ENCODE measurements at places on chromosomes 1 and 21.

GRCh38 chr1:51276286-51276685 is 40.2 kb downstream of the RNF11 start:
- H3K4me1 ChIP-seq, result no peaks in the 10 kb centered on the region
- H3K36me3 ChIP-seq, result peaks cover 22% of the 10 kb centered on the region
- no peak for DNase-seq
- H3K27ac ChIP-seq, result no peak overlapping the region
- H3K27me3 ChIP-seq, result no peaks in the 10 kb centered on the region
- H3K4me3 ChIP-seq, result no peak overlapping the region

DNA sequence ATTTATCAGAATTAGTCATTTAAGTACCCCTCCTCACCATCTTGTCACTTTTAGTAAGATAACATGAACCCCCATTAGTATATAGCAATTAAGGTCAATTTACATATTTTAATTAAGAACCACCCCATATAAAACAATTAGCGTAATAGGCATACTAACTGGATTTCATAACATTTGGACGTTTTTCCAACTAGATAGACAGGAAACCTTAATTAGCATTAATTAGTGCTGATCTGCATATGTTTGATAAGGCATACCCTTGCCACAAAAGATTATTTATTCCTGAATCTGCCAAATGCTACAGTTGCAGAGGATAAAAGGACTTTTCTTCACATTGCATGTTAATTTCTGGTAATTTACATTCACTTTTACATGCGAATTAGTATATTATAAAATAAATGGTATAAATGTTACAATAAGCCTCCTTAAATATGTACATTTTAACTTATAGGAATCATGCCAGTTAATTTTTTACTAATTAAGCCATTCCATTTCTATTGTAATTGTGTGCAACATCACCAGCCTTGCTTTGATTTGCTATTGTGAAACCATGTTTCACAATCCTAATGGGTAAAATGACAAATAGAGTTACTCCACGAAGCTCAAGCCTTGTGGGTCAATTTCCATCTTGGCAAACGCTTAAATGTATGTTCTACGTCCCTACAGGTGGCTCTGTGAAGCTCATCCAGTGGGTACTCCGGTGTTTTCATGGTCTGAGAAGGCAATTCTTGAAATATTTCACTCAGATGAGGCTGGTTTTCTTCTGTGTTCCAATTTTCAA is 469.6 kb downstream of the DPYD start:
- H3K4me3 ChIP-seq, result no peak overlapping the region
- DNase-seq, result no peak
- H3K4me1 ChIP-seq, result no peaks in the 10 kb centered on the region
- no peaks in the 10 kb centered on the region for H3K27me3 ChIP-seq

GRCh38 chr1:35097224-35097623 is 18.0 kb downstream of the ZMYM1 start:
- DNase-seq, result no peak
- no peaks in the 10 kb centered on the region for H3K27me3 ChIP-seq
- H3K36me3 ChIP-seq, result peaks cover 70% of the 10 kb centered on the region
- H3K4me1 ChIP-seq, result no peaks in the 10 kb centered on the region
- no peak overlapping the region for H3K4me3 ChIP-seq

GRCh38 chr1:29383746-29384371 is 147.5 kb downstream of the PTPRU start:
- no peak for DNase-seq
- no peaks in the 10 kb centered on the region for H3K4me1 ChIP-seq
- H3K27ac ChIP-seq, result no peak overlapping the region
- peaks cover 17% of the 10 kb centered on the region for H3K27me3 ChIP-seq
- H3K36me3 ChIP-seq, result no peaks in the 10 kb centered on the region

DNA sequence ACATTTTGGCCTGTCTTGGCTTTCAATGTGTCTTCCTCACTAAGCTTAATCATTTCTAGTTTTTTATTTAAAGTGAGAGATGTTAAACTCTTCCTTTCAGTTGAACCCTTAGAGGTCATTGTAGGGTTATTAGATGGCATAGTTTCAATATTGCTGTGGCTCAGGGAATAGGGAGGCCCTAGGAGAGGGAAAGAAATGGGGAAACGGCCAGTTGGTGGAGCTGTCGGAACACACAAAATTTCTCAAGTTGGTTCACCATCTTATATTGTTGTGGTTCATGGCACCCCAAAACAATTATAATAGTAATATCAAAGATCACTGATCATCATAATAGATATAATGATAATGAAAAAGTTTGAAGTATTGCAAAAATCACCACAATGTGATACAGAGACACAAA is 31.4 kb upstream of the KAZN start:
- H3K27ac ChIP-seq, result no peak overlapping the region
- H3K4me1 ChIP-seq, result no peaks in the 10 kb centered on the region
- no peak for DNase-seq
- no peak overlapping the region for H3K4me3 ChIP-seq

GRCh38 chr1:153685544-153686340 is 7.3 kb downstream of the NPR1 start:
- H3K27ac ChIP-seq, result no peak overlapping the region
- peak; percentile 43 for DNase-seq
- H3K36me3 ChIP-seq, result peaks cover 4% of the 10 kb centered on the region
- H3K4me3 ChIP-seq, result no peak overlapping the region

DNA sequence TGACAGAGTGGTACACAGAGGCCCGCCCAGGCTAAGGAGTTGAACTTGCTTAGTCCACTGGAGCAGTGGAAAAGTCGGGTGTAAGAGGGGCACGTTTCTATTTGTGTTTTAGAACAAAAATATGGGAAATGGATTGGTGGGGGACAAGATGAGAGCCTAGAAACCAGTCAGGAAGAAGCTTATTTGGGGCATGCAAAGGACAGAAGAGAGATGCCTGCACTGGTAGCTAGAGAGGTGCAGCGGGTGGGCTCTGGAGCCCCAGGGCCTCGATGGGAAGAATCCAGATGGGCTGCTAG is 1.2 kb upstream of the LIN9 start:
- no peak for DNase-seq
- peaks cover 6% of the 10 kb centered on the region for H3K4me1 ChIP-seq
- H3K4me3 ChIP-seq, result no peak overlapping the region
- H3K36me3 ChIP-seq, result no peaks in the 10 kb centered on the region
- H3K27me3 ChIP-seq, result no peaks in the 10 kb centered on the region

DNA sequence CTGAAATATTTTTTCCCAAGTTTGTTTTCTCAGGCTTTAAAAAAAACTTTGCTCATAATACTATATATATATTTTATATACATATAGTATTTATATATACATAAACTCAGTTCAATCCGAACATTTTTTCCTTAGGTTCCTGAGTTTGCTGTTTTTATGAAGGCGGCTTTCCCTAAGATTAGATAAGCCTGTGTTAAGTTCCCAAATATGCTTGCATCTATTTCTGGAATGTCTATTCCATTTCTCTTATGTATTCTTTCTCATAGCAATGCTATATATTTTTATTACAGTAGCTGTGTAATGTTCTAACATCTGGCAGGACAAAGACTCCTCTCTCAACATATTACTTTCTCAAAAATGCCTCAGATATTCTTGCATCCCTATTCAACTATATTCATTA is 45.9 kb downstream of the ADSS2 start:
- no peak overlapping the region for H3K27ac ChIP-seq
- no peak overlapping the region for H3K4me3 ChIP-seq
- no peaks in the 10 kb centered on the region for H3K4me1 ChIP-seq
